ENCODE measurements at places on chromosomes 7 and 10. TPM values are rescaled to one million over a fixed set of nuclear protein-coding genes. Genes with fewer than 3 reads are reported as not detected.

DNA sequence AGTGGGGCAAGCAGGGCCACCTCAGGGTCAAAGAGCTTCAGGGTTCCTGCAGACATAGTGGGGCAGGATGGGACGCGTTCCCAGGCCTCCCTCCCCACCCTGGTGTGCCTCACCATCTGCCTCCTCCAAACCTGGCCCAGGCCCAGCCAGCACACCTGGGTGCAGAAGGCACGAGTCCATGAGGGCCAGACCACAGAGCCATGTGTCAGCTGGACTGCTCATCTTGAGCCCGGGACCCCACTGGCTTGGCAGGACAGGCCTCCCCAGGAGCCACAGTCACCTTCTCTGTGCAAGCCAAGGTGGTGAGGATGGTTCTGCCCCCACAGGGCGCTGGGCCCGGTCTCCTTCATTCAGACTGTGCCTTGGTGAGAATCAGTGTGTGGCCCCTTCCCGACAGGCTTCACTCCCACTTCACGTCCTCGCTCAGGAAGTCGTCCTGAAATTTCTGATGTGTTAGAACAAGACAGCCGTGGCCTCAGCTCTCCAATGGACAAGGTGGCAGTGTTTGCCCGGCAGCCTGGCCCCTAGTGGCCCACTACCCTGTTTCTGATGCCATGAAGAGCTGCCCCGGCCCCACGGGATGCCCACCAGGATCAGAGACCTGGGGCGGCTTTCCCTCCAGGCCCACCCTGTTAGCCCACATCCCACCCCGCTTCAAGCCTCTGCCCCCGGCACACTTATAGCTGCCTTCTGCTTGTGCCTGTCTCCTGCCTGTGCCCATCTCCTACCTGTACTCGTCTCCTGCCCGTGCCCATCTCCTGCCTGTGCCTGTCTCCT is 59.6 kb upstream of the EBF3 start:
- DNase-seq: no peak

GRCh38 chr10:95309958-95310357 is 19.2 kb upstream of the PDLIM1 start:
- no peak for DNase-seq

DNA sequence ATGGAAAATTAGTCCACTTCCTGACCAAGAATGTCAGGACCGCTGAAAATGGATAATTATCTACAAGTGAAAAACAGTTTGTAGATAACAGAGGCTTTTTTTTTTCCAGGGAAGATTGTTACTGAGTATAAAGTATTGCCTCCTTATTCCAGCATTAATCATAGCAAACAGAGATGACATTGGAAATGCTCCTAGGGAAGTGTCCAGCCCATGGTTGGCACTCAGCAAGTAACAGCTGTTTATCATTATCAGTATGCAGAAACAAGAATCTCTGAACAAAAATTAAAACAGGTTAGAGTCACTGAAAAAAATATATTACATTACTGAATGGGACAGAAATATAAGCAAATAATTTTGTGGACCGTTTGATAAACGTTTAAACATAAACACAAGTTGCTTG is 14.6 kb downstream of the FGL2 start:
- no peak for DNase-seq

DNA sequence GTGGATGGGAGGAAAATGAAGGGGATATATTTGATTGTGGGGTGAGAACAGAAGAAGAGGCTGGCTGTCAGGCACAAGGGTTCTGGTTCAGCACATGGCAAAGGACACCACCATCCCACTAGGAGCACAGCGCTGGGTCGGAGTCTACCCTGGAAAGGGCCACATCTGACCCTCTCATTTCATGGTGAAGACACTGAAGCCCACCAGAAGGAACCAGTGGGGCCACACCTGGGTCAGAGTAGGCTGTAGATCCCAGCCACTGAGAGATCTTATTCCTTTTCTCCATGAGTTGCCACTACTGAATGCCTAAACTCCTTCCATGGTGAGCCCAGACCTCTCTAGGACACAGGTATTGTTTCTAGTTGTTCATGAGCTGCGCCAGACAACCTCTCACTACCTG is 25.8 kb downstream of the SFTPD start:
- DNase-seq: no peak

GRCh38 chr7:85067371-85067770 is 119.5 kb downstream of the SEMA3D start:
- no peak for DNase-seq

DNA sequence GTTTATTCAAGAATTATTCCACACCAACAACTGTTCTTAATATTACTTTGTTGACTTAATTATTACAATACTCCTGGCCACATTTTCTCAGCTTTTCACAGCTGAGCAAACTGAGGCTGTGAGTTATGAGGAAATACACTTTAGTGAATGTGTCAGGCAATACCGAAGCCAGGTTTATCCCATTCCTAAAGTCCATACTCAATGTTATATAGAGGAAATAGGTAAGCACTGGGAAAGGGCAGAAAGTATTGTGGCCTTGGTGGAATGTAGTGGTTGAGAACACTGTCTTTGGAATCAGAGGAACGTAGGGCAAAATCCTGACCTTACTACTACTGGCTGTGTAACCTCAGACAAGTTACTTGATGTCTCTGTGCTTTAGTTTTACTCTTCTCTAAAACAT is 110.8 kb downstream of the CD36 start:
- no peak for DNase-seq

DNA sequence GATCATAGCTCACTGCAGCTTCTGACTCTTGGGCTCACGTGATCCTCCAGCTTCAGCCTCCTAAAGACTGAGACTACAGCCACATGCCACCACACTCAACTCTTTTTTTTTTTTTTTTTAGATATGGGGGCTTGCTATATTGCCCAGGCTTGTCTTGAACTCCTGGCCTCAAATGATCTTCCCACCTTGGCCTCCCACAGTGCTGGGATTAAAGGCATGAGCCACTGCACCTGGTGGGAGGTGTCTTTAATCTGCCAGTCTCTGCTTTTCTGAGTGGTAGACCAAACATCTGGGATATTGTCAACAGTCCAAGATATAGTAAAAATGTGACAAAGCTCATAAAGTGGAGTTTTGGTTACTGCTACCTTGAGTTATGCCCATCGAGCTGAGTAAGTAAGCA is 104.9 kb upstream of the FOXP2 start:
- DNase-seq: no peak

GRCh38 chr7:50920031-50920635 is 137.4 kb upstream of the GRB10 start:
- no peak for DNase-seq

DNA sequence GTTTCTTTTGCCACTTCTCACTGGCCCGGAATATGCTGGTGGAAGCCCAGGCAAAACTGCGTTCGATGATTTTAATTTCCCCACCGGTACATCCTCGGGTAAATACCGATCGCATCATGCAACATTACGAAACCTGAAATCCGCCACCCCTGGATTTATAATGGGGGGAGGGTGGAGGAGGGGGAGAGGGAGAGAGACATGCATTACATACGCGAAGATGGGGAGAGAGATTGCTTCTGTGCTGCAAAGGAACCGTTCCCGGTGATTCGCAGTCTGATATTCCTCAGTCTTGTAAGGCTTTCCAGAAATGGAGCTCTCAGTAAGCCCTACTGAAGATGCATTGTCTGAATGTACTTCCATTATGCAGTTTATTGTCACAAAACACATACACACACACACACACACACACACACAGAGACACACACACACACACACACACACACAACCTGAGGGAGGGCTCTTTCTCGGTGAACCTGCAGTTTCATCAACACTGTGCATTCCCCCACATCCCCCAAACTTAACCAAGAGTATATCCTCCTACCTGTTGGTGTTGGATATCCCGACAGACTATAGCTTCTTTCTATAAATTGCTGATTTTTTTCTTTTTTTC is 741 bp downstream of the GPR85 start:
- peak; percentile 29 for DNase-seq

DNA sequence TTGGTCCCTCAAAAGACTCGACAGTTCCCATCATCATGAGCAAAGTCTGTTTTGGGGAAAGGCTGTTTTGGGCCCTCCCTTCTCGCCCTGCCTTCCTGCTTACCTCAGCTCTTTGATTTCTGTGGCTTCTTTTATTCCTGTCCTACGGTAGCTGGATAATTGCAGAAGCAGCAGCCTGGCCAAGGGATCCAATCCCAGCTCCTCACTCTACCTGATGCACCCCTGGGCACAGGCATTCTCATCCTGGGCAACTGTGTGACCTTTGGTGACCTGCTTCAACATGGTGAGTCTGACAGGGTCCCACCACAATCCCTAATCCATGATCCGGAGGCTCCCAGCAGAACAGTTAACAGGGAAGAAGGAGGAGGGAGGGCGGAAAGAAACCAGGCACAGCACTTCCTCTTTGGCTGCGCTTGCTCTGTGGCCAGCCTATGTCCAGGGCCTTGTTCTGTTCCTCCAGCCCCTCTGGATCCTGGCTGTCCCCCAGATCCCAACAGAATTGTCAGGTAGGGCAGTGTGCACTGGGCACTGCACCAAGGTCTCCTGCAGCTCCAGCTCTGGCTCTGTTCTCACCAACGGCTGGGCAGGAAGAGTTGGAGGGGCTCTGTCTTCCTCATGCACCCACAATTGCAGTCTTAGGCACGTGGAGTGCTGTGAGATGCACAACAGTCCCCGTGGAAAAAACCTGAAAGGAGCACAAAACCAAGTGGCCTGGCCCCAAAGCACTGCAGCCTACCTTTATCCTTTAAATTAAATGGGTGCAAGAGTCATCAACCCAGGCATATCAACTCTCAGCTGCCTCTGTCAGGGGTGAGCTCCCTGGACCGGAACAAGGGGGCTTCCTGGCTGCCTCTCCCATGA is 144.4 kb downstream of the PTPN20 start:
- DNase-seq: no peak

DNA sequence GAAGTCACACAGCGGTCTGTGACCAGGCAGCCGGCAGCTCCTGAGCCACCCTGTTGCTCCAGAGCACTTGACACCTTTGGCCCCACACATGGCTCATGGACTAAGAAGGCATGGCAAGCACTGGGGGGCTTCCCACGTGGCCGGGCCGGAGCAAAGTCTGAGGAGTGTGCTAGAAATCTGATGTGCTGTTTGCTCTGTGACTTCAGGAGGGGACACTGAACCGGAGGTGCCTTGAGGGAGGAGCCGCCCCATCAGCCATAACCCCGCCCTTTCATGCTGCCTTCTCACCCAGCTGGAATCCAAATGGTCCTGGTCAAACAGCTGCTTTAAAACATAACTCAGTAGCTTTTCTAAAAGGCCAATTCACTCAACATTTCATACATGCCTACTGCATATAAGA is 33.5 kb downstream of the PROSER2 start:
- no peak for DNase-seq

GRCh38 chr10:132102717-132103110 is 37.0 kb downstream of the JAKMIP3 start:
- DNase-seq: no peak

Gene TMEM178B
- 2.5 TPM for total RNA-seq

Gene CFAP69
- 8.0 TPM for total RNA-seq

Gene CALHM3
- not detected for total RNA-seq

Gene FAM237B
- total RNA-seq: not detected
